ENCODE measurements at places on chromosomes 3 and 15.

DNA sequence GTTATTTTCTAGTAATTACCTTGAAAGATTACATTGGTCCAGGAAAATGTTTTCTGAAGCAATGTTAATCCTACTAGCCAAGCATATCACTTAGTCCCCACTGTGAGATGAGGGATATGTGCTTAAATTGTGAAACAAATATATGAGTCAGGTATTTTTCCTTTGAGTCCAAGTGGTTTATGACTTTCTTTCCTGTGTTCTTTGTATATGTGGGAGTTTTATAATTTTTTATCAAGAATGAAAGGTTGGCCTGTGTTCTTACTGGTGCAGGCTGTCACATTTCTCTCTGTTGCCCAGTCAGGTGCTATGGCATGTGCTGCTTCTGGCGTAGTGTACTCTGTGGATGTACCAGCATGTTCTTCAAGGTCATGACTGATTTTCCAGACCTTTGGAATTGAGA, 147.4 kb downstream of the CMSS1 start:
- no peak for DNase-seq

DNA sequence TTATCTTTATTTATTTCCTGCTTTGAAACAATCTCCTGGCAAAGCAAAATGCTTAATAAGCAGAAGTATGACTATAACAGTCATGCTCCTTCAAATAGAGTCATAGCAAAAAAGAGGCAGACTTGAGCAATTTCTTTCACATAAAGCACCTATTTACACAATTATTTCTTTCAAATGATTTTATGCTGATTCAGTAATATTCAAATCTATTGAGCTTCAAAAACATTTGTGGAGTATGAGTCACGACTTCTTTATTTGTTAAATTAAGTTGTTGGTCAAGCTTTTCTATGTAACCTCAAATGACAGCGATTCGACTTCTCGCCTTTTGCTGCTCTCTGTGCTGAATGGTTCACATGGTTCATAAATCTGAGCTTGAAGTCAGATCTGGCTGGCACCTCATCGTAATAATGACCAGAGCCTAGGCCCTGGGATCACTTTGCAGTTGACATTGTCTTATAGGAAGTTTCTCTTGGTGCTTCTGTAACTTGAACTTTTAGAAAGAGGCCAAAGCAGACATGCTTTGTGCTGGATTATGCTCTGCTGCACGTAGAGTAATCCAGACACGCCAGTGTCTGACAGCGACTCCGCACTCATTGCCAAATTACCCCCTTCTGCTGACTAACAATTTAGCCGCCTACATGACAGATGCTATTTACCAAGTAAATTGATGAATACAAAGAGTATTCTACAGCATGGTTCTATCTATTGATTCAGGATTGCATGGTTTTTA, 139.0 kb downstream of the MCTP2 start:
- DNase-seq, result no peak

DNA sequence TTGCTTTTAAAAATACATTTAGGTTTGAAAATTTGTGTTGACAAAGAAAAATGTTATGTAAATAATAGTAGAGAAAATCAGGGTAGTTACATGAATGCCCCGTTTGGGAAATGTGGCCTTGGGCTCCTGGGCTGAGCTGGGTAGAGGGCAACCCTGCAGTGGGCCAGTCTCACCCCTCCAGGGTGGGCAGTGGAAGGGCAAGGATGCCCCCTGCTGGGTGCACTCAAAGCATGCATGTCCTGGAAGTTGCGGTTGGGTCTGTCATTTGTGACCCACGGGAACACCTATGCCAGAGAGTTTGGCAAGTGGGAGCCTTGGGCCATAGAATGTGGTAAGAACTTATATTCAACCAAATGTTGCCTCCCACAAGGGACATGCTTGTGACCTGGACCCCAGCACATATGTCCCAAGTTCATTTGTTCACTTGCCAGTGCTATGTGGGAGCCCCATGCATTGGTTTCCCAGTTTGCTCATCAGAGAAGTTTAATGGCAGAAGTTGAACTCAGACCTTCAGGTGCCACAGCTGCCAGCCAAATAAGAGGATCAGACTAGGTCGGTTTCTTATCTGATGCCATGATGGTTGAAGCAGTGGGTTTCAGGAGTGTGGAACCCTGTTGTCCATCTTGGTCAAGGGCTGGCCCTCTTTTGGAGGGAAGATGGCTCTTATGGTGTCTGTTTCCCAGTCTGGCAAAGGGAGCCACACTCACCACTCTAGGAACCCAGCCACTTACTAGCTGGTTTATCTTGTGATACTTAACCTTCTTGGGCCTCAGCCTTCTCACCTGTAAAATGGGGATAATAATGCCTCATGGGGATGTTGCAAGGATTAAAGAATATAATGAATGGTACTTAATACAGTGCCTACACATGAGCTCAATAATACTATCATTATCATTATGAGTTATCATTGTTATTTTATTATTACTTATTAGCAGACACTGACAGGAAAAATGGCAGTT, 2.5 kb upstream of the PLCB2 start:
- DNase-seq, result peak; percentile 45

- DNase-seq, result no peak
These were observed 8.3 kb upstream of the CIB2 start for GRCh38 chr15:78139578-78139977.

- no peak for DNase-seq
These were observed 10.2 kb upstream of the HTR3C start for GRCh38 chr3:184042617-184043016.

- no peak for DNase-seq
These were observed 62.7 kb upstream of the ITGA11 start for GRCh38 chr15:68494573-68495110.

All from activated CD8-positive, alpha-beta memory T cell treated with anti-CD3 and anti-CD28 coated beads for 1 hour (primary cell).